ENCODE measurements at places on chromosomes 1 and 21.

- no peak for DNase-seq
Measured at GRCh38 chr21:45972716-45973474, 8.7 kb upstream of the COL6A1 start.

DNA sequence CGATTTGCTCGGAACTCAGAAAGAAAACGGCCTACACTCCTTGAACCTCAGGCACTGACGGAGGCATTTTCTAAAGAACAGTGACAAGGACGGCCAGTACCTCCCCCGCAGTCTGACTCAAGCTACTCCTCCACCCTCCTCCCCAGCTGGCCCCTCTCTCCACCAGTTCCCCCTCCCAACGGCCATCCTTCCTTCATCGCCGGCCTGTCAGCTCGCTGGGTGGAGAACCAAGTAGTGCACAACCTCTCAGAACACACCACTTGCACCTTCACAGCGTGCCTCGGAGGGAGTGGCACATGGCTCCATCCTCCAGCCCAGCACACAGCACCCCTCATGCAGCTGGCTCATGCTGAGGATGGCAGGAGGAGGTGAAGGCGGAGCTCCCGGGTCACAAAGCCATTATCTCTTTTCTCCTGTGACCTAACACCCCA lies 58.8 kb downstream of the TOR1AIP2 start:
- DNase-seq = no peak

DNA sequence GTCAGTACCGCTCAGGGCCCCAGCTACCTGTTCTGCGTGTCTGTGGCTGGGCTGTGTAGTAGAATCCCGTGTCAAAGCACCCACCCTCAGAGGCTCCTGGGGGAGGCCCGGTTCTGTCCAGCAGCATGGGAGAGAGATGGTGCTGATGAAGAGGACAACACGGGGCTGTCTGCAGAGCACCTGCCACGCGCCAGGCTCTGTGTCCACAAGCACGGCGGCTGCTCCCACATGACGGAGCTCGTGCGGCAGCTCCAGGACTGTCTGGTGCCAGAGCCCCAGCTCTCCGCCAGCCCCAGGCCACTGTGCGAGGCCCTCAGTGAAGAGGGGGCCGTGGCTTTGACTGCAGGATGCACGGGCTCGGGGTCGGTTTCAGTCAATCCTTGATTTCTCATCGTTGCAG lies 42.0 kb upstream of the TSPEAR start:
- no peak for DNase-seq

DNA sequence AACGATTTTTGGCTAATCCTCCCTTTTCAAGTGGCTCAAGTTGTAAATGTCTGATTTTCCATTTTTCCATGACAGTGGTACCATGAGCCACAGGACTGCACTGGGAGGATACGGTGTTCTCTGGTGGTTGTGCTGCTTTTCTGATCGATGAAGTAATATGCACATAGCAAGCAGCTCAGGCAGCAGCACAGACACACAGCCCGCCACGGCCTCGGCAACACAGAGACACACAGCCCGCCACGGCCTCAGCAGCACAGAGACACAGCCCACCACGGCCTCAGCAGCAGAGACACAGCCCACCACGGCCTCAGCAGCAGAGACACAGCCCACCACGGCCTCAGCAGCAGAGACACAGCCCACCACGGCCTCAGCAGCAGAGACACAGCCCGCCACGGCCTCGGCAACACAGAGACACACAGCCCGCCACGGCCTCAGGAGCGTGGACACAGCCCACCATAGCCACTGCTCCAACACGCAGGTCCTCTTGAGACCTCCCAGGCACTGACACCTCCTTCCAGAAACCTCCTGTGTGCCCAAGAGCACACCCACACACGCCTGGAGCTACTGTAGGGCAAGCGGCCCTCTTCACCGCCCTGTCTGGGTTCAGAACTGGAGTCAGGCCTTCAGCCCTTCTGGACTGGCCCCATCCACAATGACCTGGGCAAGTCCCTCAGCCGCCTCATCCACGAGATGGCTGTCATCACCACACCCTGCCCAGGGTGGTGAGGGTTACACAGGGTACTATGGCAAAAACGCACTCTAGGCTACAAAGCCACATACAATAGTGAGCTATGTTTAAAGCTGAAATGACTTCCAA lies 10.4 kb downstream of the PTTG1IP start:
- no peak for DNase-seq

DNA sequence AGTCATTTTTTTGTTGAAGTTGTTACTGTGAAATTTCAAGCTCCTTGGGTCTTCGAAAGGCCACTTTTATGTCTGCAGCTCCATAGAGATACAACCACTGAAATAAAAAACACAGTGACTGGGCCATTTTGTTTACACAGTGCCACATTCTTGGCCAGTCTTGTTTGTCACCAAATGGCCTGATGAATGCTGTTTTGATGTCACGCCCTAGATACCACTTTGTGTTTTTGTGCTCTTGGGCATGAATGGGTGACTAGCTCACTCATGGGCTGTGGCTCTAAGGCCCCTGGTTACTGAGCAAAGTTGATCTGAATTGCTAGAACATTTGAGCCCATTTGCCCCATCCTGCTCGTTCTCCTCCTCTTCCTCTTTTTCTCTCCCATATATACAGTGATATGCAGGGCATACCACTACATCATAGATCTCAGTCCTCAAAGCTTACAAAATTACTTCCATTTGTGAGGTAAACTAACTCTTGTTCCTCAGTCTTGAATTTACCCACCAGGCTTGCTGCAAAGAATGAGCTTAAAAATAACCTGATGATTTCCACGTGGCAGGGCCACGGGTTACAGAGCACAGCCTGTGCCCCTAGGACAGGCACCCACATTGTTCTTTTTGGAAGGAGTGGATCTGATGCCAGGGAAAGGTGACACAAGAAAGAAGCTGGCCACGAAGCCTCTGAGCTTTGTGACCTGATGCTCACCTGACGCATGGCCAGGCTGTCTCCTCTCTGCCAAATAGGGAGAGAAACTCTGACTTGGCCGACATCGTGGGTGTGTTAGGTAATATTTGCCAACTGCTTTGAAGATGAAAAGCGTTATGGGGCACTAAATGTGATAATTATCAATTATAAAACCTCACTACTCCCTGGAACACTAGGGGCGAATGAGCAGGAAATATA lies 92.4 kb downstream of the RUNX1 start:
- DNase-seq = no peak

GRCh38 chr1:3217181-3217641 lies 148.2 kb downstream of the PRDM16 start:
- no peak for DNase-seq

GRCh38 chr1:225554216-225554812 lies 98.6 kb downstream of the ENAH start:
- DNase-seq = no peak

DNA sequence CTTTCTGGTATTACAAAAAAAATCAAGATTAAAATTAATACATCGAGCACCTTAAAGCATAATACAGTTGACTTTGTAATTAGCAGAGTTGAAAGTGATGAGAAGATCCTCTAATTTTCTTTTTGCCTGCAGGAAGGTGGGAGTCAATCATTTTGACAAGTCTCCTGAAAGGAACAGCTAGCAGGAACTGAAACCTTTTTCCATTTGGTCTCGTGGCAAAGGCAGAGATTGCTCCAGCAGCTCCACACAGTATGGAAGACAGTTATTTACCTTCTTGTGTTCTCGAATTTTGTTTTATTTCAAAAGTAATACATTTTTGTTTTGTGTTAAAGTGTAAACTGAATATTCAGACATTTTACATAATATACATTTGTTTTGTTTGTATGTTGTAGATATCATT lies 7.7 kb downstream of the S100PBP start:
- no peak for DNase-seq

DNA sequence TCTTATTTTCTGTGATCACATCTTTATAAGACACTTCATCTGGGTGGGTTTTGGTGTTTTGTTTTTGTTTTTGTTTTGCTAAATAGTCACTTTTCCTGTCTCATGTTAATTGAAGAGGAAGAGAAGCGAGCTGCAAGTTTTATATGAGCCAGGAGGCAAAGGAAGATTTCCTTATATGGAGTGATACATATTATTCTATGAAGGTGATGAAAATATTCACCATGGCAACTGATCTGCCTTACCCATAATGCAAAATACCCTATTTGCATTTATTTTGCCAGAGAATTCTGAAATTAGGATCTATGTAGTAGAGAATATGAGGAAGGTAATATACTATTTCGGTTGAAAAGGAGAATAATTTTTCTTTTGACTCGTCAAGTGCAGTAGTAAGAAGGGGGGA lies 13.9 kb downstream of the CXADR start:
- DNase-seq = no peak

- no peak for DNase-seq
Measured at GRCh38 chr1:232130815-232131480, 499.0 kb downstream of the SIPA1L2 start.

DNA sequence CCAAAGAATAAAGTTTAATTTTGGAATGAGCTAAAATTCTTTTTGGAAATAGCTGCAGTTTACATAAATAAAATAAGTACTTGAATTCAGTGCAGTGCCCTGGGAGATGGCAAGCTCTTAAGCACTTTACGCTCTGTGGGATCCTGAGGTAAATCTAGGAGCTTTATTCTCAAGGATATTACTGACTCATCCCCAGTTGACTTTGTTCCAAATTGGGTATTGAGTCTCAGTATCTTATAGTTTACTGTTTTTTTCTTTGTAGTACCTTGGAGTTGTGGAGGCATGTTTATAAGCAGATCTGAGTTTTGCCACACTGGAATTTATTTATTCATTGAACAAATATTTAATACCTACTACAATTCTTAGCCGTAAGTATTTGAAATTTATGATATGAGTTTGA lies 27.4 kb upstream of the HRNR start:
- DNase-seq = no peak

DNA sequence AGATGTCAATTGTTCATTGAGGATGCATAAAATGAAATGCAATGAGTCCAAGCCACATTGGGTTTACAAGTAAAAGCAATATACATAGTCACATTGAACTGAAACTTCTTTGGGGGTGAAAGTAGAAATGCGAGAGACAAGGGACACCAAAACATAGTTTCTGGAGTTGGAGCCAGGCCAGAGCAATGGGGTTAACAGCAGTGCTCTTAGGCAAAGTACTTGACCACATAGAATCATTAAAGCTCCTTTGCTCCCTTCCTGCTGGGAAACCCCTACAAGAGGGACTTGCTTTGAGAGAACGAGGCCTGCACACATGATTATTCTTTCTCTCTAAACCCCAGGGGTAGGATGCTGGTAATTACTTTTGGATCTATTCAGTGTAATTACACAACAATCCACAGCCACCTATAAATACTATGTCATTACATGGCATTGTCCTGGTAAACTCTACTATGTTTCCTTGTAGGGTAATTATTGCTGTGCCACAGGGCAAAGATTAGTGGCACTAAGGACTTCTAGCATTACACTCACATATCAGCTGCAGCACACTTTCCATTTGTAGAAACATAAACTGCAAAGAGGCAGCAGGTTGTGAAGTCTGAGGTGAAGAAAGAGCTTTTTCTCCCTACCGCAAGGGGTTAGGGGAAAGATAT lies 421.6 kb upstream of the PBX1 start:
- DNase-seq = no peak

GRCh38 chr1:49971088-49971487 lies 52.7 kb downstream of the AGBL4 start:
- DNase-seq = no peak

DNA sequence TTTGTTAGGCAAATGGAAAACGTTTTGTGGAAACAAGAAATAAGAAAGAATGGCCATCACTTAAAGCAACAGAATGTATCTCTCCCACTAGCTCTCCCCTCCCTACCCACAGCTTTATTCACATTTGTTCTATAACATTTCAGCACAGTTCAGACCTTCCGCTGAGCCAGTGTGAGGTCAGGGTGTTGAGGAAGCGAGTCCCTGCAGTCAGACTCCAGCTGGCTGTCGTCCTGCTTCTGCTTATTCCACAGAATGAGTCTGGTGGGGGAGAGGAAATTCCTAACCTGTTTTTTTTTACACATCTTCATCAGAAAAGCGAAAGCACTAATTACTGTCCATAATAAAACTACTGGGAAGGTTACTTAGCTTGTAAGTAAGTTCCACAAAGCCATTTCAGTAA lies 39.0 kb downstream of the MRPL39 start:
- DNase-seq = no peak

GRCh38 chr1:25428475-25429166 lies 2.1 kb upstream of the MACO1 start:
- no peak for DNase-seq

DNA sequence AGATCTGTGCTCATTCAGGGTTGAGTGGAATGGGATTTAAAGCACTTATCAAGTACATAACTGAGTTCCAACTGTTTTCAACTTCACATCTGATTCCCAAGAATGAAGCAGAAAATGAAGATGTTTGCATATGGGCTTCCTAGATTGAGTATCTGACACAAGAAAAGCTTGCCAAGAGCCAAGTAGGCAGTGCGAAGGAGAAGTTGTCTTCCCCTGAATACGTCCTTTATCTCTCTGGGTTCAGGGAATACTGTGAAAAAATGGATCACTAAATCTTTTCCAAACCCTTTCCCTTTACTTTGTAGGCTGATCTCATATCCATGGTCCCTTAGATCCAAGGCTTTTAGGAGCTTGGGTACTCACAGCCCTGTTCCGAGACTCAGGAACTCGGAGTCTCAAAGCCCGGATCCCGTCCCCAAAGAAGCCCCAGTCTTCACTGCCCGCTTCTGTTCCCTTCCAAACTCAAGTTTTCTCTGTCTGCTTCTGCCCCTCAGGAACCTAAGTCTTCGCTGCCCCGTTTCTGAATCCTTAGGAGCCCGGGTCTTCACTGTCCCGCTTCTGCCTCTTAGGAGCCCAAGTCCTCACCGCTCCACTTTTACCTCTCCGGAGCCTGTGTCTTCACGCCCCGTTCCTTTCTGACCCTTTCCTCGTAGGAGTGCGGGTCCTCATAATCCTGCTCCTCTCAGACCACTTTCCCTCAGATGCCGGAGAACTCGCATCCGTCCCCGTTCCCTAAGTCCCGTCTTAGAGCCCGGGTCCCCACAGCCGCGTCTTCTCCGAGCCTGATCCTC lies 616 bp downstream of the TAF12 start:
- DNase-seq = no peak

- DNase-seq = no peak
Measured at GRCh38 chr1:221921936-221922335, 180.0 kb upstream of the DUSP10 start.

DNA sequence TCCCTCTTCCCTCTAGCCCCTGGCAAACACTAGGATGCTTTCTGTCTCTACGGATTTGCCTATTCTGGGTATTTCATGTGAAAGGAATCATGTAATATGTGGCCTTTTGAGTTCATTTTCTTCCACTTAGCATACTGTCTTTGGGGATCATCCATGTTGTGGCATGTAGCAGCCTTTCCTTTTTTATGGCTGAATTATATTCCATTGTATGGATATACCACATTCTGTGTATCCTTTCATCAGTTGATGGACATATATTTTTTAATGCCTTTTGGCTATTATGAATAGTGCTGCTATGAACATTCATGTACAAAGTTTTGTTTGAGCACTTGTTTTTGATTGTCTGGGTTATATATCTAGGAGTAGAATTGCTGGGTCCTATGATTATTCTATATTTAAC lies 258.4 kb upstream of the CSF3R start:
- no peak for DNase-seq

- DNase-seq = no peak
Measured at GRCh38 chr1:67619080-67619479, 65.9 kb upstream of the GADD45A start.

DNA sequence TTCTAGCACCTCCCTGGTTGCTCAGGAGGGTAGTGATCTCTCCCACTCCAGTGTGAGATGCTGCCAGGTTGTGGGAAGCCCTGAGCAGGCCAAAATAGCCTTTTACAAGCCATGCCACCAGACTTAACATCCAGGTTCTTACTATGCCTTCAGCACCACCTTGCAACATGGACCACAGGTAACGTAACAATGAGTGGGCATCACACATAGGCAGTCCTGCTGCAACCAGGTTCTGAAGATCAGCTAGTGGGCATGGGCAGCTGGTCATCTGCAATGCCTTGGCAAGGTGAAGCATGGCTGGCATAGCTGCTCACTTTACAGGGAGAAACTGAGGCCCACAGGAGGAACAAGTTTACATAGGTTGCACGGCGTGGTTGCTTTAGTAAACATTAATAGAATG lies 40.7 kb downstream of the DHCR24 start:
- DNase-seq = no peak
